ENCODE measurements at places on chromosomes 5 and 9. TPM values are rescaled to one million over a fixed set of nuclear protein-coding genes. Genes with fewer than 3 reads are reported as not detected.

PDCD1LG2 gene
- 1.2 TPM for total RNA-seq

CCDC183 gene
- total RNA-seq, result 2.1 TPM

AFAP1L1 gene
- total RNA-seq, result 0.16 TPM

ARRDC3 gene
- total RNA-seq, result 17.5 TPM

PCYOX1L gene
- total RNA-seq, result 11.9 TPM

CD180 gene
- total RNA-seq, result 0.80 TPM

DNA sequence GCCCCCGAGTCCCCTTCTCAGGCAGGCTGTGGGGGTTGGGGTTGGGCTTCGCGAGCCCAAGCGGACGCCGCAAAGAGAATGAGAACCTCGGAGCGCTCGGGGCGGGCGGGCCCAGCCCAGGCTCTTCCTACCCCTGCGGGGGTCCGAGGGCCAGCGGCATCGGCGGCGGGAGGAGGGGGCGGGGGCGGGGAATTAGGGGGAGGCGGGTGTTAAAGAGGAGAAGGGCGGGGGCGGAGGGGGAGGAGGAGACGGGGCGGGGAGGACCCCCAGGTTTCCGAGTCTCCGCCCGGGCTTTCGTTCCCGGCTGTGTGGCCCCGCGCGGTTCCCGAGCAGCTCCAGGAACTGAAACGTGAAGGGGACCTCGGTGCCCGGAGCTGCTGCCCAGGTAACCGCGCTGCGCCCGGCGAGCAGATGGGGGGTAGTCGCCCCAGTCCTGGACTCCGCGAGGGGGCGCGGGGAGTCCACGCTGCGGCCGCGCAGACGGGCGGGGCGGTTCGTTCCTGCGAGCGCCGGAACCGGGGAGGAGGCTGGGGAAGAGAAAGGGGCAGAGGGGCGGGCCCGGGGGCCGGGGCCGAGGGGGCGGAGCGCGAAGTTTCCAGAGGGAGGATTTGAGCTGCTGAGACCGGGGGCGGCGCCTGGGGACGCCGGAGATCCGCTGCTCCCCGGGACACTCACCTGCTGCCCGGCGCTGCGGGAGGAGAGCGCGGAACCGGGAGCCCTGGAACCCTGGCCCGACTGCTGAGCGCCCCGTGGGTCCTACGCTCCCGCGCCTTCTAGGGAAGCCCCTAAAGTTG lies 38.4 kb upstream of the PLEKHG4B start:
- peak; percentile 35 for ATAC-seq

GRCh38 chr9:534886-535285 lies 306.6 kb upstream of the DMRT1 start:
- ATAC-seq, result no peak

DNA sequence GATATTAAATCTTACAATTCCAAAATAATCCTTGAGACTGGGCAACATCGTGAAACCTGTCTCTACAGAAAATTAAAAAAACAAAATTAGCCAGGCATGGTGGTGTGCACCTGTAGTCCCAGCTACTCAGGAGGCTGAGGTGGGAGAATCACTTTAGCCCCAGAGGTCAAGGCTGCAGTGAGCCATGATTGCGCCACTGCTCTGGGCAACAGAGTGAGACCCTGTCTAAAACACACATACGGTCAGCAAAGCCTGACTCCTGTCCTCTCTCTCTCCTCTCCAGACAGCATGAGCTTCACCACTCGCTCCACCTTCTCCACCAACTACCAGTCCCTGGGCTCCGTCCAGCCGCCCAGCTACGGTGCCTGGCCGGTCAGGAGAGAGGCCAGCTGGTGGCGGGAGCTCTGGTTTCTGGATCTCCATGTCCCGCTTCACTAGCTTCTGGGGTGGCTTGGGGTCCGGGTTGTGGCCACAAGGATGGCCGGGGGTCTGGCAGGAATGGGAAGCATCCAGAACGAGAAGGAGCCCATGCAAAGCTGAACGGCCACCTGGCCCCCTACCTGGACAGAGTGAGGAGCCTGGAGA lies 9.0 kb upstream of the PDCL start:
- no peak for ATAC-seq

GRCh38 chr9:8329561-8330283 lies 530.1 kb upstream of the DMAC1 start:
- ATAC-seq, result no peak

DNA sequence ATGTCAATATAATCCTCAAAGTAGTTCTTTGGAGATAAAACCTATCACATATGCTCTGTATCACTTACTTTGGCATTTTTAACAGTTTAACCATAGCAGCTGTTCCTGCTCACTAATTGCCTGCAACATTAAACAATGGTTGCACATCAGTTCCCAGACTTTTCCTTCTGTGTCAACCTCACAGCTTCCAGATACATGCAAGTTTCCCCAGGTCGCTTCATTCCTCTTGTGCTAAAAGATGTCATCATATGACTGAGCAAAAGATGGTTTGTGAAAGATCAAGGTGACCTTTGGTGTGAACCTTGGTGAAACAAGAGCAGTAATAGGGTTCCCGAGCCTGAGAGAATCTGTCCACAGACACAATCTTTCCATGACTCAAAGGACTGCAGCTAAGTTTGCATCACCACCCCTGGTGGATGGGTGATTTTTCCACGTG lies 500.4 kb upstream of the PAPPA start:
- no peak for ATAC-seq

DNA sequence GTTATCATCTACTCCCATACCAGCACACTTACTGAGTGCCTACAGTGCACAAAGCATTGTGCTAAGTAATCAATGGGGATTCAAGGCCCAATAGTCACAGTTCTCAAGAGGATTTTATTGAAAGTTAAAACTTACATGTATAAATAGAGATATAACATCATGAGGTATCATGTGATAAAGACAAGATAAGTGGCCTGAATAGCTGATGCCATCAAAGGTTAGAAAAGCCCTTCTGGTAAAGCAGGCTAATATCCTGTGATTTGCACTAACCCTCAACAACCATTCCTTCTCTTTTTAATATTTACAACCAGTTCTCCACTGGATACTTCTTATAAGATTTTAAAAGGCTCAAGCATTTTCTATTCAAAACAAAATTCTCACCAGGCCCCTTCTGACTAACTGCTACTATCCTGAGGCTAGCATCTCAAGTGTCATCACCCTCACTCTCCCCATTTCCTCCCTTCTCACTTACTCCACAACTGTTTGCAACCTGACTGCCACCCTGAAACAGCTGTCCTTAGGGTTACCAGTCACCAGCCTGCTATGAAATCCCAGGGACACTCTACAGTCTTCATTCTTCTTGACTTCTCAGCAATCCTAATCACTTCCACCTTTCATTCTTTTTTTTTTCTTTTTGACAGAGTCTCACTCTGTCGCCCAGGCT lies 377.9 kb downstream of the ENC1 start:
- no peak for ATAC-seq

DNA sequence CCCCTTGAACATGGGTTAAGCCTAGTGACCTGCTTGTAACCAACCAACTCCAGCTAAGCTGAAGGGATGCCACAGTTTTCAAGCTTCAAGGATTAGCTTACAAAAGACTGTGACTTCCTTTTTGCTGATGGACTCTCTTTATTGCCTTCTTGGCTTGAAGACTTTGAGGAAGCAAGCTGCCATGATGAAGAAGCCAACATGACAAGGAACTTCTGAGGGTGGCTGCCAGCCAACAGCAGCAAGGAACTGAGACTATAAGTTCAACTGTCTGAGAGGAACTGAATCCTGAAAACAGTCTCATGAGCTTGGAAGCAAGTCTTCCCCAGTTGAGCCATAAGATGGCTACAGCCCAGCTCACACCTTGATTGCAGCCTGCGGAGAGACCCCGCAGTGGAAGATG lies 116.1 kb upstream of the TAF11L2 start:
- no peak for ATAC-seq

DNA sequence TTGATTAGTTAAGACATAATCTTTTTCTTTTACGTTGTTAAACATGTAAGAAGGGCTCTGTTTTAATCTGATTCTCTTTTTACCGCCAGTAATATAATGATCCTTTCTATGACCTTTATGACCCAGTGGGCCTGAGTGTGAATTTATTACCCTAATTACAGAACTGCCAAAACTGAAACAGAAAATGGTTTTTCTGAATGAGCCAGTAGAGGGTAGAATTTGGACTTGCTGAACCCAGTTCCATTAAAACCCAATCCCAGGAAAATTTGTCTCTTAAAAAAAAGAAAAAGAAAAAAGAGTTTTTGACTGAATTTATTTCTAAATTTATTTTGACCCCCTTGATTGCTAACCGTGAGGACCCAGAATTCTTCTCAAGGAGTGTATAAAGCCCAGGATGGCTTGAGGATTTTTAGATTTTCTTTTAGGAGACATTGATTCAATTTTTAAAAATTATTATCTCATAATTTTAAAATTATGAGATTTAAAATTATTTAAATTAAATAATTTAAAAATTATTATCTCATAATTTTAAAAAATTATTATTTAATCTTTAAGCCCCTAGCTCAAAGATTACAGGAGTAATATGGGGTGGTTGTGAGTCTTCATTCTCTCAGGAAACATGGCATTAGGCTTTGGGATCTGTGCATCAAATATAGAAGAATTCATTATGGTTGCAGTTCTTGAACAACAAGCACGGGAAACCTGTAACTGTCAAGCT lies 94.1 kb upstream of the GLIS3 start:
- no peak for ATAC-seq

DNA sequence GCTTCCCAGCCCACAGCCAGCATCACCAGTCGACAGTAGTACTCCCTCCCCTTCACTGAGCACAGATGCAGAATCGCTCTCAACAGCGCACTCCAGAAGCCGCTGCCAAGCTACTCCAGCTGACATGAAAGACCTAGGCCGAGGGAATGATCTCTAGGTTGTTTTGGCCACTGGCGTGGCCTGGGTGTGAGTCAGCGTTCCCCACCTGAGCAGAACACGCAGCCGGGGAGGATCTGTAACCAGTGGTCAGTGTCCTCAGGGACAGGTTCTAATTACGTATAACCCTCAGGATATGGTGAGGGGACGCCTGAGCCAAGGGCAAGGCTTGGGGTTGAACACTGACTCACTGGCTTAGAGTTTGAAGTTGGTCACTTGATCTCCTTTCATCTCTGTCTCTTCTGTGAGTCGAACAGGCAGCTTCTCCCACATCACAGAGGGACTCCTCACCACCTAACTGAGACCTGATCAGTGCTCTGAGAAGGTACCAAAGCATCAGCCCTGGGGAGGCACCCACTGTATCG lies 76.9 kb upstream of the IL17B start:
- ATAC-seq, result no peak

DNA sequence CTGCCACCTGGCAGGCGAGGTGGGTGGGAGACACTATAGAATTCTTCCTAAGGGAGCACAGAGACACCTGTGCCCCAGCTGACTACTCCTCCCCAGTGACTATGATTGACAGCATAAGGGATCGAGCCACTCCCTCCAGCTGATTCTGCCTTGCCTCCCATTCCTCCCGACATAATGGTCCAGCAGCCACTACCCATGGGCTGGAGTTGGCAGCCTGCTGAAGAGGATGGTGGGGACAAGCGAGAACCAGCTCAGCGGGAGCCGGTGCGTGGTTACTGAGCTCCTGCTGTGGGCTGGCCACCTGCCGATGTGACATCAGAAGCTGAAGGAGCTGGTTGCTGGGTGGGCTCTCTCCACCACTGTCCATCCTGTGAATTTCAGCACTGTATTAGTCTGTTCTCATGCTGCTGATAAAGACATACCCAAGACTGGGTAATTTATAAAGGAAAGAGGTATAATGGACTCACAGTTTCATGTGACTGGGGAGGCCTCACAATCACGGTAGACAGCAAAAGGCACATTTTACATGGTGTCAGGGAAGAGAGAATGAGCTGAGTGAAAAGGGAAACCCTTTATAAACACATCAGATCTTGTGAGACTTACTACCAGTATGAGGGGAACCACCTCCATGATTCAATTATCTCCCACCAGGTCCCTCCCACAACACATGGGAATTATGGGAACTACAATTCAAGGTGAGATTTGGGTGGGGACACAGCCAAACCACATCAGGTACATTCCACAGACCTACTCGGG lies 12.1 kb upstream of the NCS1 start:
- ATAC-seq, result peak; percentile 87

DNA sequence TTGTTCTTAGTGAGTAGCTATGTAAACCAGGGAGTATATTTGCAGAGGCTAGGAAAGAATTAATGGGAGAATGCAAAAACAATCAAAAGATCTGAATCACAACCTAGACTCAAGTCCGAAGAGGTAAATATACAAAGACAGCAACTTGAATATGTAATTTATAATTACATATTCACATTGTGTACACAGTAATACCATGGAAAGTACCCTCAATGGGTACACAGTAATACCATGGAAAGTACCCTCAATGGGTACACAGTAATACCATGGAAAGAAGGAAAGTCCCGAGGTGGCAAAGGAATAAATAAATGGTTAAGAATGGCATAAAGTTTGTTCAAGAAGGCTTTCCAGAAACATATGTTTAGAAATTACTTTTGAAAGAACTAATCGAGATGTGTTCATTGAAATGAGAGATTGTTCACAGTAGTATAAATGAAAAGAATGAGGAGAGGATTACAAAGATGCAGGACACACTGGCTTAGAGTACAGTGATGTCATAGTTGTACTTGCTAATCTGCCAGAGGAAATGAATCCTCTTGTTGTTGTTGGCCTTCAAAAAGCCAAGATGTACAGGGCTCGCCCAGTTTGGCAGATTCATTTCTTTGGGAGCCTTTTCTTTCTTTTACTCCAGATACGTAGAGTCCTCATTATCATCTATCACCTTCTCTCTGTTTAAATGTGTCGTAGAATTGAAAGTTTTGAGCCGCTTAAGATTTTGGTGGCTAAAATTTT lies 116.0 kb downstream of the UNC13B start:
- peak; percentile 52 for ATAC-seq

- no peak for ATAC-seq
Measured at GRCh38 chr5:56302027-56302426, 68.9 kb upstream of the ANKRD55 start.

GRCh38 chr9:6827439-6828145 lies 69.8 kb downstream of the KDM4C start:
- peak; percentile 59 for ATAC-seq
